ENCODE measurements at places on chromosomes 3 and 15. TPM values are rescaled to one million over a fixed set of nuclear protein-coding genes. Genes with fewer than 3 reads are reported as not detected.
A peak's percentile ranks its signal among the peaks of the same experiment; 100 is the strongest.

DNA sequence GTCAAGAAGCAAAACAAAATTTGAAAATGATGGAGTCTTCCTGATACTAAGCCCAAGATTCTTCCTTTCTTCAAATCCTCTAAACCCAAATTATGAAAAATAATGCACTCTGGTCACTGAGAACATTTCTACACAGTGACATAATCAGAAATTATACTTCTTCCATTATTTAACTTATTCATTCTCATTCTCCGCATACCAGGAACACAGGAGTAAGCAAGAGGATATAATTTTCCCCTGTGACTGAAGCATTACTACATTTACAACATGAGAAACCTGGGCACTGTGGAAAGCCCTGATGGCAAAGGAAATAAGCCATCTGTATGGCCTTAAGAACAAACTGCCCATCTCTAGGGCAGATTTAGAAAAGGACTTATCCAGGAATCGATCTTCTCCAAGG, 47.0 kb downstream of the EXD1 start:
- no peak for DNase-seq

DNA sequence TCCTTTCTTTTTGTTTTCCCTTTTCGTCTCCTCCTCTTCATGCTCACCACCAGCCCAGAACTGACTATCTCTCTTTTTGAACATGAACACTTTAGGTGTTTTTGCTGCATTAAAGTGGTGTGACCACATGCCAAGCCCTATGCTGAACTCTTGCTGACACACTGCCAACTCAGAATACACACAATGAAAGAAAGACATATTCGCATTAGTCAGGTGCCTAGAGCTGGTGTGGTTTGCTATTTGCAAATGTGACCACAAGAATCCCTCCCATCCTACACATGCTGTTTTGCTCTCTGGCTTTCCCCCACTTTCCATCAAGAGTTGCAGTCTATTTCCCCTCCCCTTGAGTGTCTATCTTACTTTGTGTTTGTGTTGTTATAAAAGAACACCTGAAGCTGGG, 967.8 kb upstream of the CFAP20DC start:
- DNase-seq = no peak

Gene GABRA5
- polyA plus RNA-seq = 0.40 TPM

Gene CCNB2
- 39.9 TPM for polyA plus RNA-seq

Gene MEX3B
- 17.1 TPM for polyA plus RNA-seq

DNA sequence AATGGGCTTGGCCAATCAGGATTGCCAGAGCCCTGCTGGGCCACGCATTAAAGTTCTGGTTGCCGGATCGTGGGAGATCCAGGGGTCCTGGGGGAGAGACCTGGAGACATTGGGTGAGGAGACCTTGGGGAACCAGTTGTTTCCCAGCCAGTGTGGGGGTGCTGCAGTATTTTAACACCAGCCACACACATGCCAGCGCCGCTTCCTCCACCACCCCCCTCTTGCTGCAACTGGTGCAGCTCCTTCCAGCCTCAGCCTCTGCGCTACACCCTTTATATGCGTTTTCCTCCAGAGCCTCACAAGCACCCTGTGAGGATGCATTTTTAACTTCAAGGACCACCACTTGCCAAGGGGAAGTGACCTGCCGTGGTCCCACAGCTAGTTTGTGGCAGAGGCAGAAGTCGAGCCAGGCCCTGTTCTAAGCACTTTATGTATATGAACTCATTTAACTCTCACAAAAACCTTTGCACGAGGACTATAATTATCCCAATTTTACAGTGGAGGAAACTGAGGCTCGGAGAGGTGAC, 29.4 kb upstream of the GRIP2 start:
- DNase-seq = no peak

DNA sequence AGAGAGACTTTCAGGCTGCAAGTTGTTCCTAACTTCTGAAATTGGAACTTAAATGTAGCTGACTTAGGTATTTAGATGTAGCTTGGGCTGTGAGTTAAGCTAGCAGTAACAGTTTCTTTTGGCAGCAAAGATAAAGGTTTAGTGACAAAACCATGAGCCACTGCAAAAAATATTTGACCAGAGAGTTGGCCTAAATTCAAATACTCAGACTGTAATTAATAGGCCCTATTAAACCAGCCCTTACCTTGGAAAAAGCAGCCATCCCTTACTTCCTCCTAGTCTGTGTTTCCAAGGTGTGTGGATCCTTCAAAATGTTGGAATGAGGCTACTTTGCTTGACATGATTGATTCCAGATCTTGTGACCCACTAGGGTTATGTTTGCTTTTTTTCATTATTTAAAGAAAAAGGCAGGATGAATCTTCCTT, 8.2 kb downstream of the TPM1 start:
- no peak for DNase-seq

DNA sequence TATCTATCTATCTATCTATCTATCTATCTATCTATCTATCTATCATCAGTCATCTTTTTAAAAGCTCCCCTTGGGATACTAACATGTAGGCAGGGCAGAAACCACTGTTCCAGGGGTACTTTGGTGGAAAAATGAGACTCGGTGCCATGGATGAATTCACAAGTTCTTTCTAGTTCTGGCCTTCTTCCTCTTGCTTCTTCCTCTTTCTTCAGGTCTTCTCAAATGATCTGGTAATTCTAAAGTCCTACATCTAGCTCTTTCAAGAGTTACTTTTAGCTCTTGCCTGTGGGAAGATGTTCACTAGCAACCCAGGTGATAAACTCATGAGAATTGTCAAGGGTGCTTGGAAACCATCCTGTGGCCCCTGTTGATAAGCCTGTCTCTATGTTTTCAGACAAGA, 168.5 kb upstream of the TBC1D5 start:
- no peak for DNase-seq

DNA sequence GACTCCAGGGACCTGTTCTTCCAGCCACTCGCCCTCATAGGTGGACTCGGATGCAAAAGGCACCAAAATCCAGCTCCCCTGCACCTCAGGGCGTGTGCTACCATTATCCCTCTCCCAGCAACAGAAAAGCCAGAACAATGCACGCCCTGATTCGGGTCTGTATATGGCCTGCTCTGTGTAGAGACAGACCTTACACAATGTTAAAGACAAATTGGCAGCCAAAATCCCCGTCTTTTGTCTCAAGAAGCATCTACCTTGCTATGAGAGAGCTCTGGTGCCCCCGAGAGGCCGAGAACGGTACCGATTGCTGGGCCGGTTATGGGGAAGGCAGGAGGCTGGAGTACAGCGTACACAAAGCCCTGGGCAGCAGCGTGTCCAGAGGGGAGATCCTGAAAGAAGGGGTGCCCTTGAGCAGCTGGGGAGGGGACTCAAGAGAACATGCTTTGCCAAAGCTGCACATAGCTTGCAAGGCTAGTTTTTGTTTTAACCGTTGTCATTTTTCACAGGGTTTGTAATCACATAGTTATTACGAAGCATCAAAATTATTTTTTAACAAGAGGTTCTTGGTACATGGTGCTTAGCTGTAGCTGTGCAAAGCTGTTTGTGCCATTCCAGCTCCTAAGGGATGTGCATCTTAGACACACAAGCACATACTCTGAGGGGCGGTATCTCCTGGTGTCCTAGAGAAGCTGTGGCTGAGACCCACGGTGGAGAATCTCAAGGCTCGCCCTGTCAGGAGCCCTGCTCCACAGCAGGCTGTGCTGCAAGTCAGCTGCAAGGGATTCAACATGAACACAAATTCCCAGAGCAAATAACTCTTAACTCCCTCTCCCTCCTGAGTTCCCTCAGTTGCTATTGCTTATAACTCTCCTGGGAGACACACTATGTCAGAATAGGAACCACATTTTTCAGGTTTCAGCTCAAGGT, 461.5 kb upstream of the PPP2R3A start:
- DNase-seq = peak; percentile 36

Gene IL17RB
- polyA plus RNA-seq = 13.4 TPM

- DNase-seq = no peak
Measured at GRCh38 chr15:39947401-39948197, 13.7 kb downstream of the EIF2AK4 start.

DNA sequence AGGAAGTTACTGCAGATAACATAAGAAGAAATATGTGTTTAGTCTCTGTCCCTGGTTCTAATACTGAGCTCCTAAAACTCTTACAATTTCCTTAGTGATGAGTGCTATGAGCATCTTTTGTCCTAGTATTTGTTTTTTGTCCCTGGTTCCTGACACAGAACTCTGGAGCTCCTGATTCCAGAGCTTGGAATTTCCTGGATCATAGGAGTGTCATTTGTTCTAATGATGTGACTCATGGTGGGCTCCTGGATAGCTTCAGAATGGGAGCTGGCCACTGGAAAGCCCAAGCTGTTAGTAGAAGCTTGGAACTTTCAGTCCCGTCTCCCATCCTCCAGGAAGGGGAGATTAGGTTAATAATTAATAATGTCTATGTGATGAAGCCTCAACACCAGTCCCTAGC, 98.2 kb downstream of the CNTN6 start:
- no peak for DNase-seq

All from right renal pelvis (tissue), 4 donors.